ENCODE measurements at places on chromosomes 12 and 14.

DNA sequence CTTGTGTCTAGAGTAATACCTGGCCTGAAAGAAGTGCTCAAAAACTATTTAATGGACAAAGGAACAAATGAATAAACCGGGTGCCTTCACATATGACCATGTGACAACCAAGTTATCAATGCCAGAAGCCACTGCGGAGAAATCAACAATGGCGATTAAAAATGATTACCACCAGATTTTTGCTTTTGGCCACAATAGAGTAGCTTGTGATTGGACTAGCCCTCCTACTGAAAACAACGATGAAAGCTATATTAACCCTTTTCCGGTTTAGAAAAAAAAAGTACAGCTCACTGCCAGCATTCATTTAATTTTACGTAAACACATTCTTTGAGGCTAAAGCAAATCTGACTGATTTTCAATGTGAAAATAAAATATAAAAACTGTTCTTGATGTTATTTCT lies 41.6 kb upstream of the TTC7B start:
- no peak for DNase-seq

DNA sequence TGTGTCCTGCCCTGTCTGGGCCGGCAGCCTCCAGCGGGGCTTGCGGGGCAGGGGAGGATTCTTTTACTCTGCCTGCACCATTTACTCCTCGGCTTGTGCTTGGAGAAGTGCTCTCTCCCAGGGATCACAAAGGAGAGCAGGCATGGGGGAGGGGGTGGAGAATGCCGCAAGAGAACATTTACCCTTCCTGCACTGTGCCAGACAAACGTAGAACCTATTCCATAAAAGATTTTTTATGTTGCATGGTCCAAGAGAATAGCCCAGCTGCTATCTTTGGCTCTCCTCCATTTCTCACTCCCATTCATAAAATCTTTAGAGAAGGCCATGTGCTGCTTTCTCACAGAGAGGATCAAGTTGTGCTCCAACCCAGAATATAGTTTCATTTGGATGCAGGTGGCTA lies 159.4 kb downstream of the SPTSSA start:
- no peak for DNase-seq

GRCh38 chr12:107597695-107598410 lies 87.7 kb upstream of the PWP1 start:
- no peak for DNase-seq

GRCh38 chr14:102233081-102233480 lies 71.9 kb downstream of the MOK start:
- no peak for DNase-seq

GRCh38 chr12:25058658-25059058 lies 109.8 kb upstream of the BCAT1 start:
- peak; percentile 87 for DNase-seq

DNA sequence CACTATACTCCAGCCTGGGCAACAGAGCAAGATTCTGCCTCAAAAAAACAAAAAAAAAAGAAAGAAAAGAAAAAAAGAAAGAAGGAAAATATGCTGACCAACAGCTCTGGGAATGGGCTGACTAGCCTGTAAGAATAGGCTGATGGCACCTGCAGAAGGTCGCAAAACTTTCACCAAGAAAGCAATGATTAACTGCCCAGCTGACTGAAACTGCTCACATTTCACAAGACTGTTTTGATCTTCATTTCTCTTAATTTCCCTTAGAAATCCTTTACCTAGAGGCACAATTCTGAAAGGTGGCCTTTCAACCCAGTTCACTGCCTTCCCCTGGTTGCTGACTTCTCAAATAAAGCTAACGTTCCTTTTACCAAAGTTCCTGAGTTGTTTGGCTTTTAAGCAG lies 12.4 kb downstream of the BEST3 start:
- DNase-seq = no peak

GRCh38 chr14:71606064-71606463 lies 326.2 kb upstream of the RGS6 start:
- no peak for DNase-seq

- no peak for DNase-seq
Observed at GRCh38 chr12:34305176-34305575, 282.9 kb downstream of the ALG10 start.

DNA sequence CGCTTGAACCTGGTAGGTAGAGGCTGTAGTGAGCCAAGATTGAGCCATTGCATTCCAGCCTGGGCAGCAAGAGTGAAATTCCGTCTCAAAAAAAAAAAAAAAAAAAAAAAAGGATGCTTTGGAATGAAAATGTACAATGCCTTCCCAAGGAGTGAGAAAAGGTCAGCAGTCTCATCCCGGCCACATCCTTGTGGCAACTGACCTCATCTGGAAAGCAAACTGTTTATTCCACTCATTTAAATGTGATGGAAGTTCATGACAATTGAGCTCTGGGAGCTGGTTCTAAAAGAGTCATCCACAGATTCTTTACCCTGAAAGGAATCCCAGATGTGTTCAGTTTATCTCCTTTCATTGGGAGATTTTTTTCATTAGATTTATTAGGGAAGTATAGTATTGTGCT lies 19.4 kb upstream of the LIMA1 start:
- DNase-seq = no peak

DNA sequence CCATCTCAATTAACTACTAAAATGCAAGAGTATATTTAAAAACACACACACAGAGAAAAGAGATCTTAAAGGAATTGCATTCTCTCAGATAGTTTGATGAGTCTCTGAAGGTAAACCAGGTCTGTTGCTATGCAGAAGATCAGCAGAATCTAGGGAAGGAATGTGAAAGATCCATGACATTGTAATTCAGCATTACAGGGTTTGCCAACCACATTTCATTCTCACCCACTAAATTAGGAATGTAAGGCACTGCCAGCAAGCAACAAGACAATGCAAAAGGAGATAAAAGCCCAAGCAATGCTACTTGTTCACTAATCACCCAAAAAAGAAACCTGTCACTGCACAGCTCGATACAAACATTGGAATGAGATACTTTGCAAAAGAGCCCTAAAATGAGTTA lies 106.3 kb downstream of the LRIG3 start:
- no peak for DNase-seq

DNA sequence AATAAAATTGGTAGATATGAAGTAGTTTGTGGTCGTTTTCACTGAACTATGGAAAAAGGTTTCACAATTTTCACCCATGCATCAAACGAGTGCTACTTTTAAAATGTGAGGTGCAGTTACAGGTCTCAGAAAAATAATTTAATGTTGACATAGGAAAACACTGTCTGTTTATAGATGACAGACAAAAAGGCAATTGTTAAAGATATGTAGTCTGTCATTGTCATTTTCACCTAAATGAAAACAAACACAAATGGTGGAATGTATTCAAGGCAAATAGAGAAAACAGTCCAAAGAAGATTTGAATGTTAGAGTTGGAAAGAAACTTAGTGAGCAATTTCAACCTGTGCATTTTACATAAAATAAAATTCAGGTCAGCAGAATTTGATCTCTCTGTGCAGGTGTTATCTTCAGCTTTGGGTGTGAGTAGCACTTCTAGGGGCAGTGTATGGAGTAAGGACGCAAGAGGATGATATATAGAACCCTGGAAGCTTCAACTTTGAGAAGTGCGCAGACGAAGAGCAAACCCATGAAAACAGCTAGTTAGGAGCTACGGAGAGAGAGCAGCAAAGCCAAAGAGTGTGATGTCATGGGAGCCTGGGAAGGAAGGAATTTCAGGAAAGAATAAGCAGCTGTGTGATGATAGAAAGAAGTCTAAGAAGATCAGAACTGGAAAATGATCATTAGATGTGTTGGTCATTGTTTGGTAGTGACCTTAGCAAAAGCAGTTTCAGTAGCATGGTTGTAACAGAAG lies 6.2 kb downstream of the RERG start:
- DNase-seq = no peak

DNA sequence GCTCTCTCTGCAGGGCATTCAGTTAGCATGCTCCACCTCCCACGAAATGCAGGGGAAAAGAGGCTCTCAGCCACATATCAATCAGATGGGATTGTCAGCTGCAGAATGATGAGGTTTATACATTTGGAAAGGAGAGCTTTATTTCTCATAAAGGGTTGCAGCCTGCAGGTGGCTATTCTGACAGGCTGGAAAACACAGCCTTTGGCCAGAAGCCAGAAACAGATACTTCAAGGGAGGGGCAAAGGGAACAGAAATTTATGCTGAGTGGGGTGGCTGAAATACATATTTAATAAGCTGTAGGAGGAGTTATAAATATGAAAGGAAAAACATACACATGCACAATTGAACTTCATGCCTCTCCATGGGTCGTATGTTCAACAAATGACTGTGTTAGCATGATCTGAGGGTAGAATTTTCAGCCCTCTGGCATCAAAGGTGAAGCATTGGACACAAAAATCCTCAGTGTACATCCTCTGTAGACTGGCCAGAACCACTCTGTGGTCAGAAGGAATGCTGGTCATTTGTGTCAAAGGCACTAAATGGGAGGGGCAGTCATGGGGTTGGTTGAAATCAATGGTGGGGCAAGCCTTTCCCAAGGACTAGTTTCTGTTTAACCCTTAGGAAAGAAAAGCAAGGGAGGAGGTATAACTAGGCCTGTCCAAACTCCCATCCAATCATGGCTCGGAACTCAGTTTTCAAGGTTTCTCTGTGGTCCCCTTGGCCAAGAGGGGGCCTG lies 62.4 kb downstream of the TMX1 start:
- no peak for DNase-seq

GRCh38 chr14:92425101-92425500 lies 88.5 kb upstream of the RIN3 start:
- no peak for DNase-seq

DNA sequence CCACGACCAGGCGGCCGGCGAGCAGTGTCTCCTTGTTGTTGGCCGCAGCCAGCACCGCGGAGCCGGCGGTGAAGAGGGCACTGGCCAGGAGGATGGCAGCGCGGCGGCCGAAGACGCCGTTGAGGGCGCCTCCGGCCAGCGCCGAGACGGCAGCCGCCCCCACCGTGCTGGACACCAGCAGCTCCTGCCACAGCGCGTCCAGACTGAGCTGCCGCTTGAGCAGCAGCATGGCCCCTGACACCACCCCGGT lies 691 bp downstream of the SLC2A13 start:
- no peak for DNase-seq

DNA sequence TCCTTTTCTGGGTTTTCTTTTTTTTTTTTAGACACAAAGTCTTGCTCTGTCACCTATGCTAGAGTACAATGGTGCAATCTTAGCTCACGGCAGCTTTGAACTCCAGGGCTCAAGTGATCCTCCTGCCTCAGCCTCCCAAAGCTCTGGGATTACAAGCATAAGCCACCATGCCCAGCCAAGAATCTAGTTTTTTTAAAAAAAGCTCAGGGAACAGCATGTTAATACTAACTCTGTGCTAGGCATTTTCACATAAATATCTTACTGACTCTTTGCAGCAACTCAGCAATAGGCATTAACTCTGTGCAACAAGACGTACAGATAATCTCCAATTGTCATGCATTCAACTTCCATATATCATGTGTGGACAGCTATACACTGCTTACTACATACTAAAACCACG lies 97.4 kb downstream of the LLPH start:
- DNase-seq = no peak

GRCh38 chr14:100891501-100892445 lies 11.7 kb downstream of the RTL1 start:
- DNase-seq = no peak

GRCh38 chr12:14261861-14262260 lies 103.6 kb upstream of the ATF7IP start:
- DNase-seq = no peak

DNA sequence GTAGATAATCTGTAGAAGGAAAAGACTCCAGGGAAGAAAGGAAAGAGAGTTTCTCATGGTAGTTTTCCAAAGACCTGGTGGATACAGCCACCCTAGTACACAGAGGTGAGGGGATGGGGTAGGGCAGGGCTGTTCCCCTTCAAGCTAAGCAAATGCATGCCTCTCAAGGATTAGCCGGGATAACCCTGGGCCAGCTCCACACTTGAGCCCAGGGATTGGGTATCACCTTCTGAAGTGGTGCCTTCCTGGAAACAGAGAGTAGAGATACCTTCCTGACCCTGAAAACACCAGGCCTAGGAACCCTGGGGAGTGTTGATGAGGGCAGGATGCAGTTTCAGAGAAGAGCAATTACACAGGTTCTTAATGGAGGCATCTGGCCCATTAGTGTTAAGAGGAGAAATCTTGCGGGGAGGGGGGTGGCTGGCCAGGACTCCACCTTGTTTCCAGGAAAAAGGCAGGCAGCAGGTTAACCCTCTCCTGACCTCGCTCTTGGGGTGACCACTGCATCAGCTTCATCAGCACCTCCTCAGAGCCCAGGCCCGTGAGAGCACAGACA lies 106.9 kb upstream of the TMEM233 start:
- no peak for DNase-seq

DNA sequence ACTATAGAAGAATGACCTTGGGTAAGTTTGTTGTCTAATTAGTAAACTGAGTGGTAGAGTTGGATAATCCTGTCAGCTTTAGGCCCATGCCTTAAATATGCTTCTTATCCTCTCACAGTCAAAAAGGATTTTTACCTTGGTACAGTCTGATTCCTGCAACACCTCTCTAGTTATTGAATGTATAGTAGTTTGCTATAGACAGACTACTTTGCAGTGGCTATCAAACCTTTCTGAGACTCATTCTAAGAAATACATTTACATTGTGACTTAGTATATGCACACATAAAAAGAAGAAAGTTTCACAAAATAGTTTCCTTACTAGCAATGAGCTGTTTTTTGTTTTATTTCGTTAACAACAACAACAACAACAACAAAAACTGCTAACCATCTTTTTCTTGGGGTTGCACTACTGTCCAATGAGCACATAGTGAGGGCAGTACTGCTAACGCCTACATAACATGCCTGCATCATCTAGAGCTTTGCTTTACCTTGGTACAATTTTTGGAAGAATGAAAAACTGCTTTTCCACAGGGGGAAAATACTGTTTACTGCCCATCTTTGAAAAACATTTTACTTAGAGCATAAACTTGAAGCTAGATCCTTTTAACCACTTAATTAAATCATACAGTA lies 28.5 kb downstream of the WNK1 start:
- no peak for DNase-seq

DNA sequence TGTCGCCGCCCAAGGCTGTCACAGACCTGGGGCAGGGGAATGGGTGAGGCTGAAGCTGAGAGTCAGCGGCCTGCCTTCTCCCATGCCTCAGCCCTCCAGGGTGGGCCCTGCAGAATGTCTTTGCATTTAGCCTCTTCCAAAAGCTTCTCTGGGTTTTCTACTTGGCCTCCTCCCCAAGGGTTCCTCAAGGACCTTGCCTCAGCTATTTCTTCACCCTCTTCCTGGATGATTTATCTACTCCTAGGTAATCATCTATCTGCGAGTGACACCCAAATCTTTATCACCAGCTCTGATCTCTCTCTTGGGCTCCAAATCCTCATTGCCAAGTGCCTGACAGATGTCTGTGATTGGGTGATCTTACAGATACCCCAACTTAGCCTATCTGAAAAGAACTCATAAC lies 4.7 kb upstream of the LPAR5 start:
- DNase-seq = no peak
